ENCODE measurements at places on chromosomes 12 and 14. TPM values are rescaled to one million over a fixed set of nuclear protein-coding genes. Genes with fewer than 3 reads are reported as not detected.

C1S gene
- polyA plus RNA-seq = 81.2 TPM

RPL6 gene
- polyA plus RNA-seq = 1,525 TPM

TAS2R31 gene
- polyA plus RNA-seq = not detected

HRK gene
- polyA plus RNA-seq = not detected
